LHCN-M2 (cell line): ENCODE measurements at places on chromosomes 3 and 15.

- DNase-seq: no peak
Measured at GRCh38 chr15:36601952-36602351, 22.5 kb downstream of the CDIN1 start.

- no peak for DNase-seq
Measured at GRCh38 chr3:73045391-73045790, 16.1 kb upstream of the EBLN2 start.

DNA sequence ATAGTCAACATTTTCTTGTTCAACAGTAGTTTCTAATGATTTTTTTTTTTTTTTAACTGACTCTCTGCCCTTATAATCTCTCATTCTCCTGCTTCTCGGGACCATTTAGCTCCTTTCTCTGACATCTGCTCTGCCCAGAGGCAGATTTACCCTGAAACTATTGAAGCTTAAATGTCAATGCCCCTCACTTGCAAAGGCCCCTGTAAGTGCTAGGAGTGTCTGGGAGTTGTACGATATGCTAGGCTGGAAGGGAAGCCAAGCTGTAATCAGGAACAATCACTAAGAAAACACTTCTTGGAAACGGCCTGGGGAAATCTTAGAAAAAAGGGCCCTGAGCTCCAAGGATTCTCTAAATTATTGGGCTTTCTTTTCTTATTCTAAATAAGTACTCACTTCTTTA, 5.8 kb upstream of the PLOD2 start:
- DNase-seq: no peak

- DNase-seq: no peak
Measured at GRCh38 chr3:6799264-6799915, 61.5 kb upstream of the GRM7 start.

DNA sequence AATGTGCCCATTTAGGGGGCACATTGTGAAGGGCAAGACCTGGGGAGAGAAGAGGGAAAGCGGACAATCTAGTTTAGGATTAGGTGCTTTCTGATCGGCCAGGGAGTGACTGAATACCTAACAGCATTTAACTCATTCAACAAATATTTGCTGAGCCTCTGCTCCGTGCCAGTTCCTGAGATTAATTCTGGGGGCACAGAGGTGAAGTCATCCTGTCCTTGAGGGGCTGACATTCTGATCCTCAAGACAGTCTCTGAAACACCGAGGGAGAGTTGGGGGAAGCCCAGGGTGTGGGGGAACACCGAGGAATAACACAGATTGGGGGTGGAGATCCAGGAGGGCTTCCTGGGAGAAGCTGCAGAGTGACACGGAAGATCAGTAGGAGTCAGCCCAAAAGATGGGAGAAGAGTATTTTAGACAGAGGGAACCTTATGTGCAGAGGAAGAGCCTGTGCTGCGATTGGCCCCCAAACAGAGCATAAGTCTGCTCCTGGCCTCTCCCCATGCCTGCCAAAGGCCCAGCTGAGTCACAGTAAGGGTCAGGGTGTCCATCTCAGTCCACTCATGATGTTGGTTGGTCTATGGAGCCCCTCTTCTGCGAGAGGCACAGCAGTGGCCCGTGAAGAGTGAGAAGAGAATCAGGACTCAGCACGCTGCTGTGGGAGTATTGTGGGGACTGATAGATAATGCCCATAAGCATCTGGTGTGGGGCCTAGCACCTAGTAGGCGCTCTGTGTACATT, 60.2 kb downstream of the AMOTL2 start:
- DNase-seq: no peak

- DNase-seq: peak; percentile 20
Measured at GRCh38 chr3:144923046-144923775, 951.6 kb downstream of the DIPK2A start.

GRCh38 chr3:173635826-173636225, 238.3 kb downstream of the NLGN1 start:
- DNase-seq: no peak

DNA sequence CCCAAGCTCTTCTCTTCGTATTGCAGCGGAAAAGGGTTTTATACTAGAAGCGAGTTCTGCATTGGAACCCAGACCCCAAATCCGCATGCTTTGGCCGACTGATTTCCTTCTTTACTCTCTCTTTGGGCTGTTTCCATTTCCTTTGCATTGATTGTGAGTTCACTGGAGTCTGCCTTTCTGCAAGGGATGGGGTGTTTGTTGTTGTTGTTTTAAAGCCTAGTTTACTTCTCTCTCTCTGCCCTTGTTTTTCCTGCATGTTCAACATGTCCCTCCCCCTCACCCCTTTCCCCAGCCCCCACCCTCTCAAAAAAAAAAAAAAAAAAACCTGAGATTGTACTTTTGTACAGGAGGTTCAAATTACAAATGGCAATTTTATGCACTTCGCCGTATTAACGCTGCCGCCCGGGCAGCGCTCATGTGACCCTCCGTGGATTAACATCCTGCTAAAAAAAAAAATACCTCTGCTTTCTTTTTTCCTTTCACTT, 2.2 kb downstream of the NR2F2 start:
- DNase-seq: peak; percentile 49

- no peak for DNase-seq
Measured at GRCh38 chr3:189071446-189071845, 100.3 kb upstream of the TPRG1 start.

DNA sequence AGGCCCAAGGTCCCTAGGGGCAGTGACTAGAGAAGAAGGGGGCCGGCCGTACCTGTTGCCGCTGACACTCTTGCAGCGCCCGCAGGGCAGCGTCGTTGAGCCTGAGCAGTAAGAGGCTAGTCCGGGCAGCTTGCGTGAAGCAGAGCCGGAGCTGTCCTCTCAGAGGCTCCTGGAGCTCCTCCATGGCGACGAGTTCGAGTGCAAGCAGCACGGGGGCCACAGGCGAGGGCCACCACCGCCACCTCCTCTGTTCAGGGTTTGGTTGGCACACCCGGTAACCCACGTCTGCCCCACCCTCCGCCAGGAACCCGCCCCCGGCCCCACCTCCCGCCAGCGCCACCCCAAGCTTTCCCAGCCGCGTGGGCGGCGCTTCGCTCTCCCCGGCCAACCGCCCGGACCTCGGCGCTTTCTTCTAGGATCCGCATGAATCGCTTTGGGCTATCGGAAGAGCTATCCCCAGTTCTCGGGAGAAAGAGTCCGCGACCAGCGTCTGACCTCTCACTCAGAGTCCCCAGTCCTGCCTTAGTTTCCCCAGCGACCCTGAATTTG, at the start of gene ELL3:
ELL3 (minus strand) TSS at position 249 of the 549 bp plus-strand sequence; CDS start at position 184, 65 bp downstream.
- DNase-seq: no peak

DNA sequence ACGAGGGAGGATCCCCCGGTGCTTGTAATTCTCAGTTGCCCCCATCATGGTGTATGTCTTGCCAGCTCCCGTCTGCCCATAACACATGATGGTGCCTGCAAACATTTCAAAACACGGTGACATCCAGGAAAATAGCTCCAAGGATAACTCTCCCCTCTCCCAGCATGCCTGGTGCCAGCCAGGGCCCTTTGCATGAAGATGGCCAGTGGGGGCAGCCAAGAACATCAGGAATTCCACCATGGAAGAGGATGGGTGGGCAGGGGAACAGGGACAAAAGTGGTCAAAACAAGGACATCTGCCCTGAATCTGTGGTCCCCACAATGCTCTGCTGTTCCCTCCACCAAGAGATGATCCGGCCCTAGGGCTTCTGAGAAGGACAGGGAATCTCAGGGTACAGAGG, 9.0 kb downstream of the KIF9 start:
- no peak for DNase-seq

DNA sequence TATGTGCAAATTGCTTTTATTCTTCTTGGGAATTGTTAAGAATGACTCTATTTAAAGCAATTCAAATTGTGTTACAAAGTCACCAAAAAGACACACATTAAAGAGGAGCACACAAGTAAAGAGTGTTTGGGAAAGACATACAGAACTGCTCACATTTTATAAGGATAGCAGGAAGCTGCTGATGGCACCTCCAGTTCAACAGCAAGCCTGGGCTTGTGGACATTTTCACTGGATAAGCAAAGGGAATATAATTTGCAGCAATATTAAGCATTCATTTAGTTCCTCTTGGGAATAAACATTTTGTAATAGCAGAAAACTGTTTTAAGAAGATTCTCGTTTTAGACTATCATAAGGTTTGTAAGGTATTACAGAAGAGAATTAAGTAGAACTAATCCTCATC, 1271.9 kb downstream of the ZPLD1 start:
- DNase-seq: no peak

DNA sequence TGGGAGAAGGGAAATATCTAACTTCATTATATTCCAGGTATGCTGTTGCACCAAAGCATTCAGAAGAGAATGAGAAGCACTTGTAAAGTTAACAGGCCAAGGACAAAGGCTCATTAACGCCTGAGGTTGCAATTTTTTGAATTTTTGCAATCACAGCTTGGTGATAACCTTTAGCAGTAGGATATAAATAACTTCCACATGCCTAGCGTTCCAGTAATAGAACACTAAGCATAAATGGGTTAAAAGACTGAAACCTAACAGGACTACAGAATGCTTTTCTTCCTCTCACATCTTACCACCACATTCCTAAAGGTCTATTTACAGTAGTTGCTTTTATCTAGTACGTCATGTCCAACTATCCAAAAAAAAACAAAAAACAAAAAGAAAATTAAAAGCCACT, 57.4 kb upstream of the IMPG2 start:
- peak; percentile 5 for DNase-seq

- DNase-seq: no peak
Measured at GRCh38 chr3:30918761-30919160, 24.3 kb upstream of the GADL1 start.

DNA sequence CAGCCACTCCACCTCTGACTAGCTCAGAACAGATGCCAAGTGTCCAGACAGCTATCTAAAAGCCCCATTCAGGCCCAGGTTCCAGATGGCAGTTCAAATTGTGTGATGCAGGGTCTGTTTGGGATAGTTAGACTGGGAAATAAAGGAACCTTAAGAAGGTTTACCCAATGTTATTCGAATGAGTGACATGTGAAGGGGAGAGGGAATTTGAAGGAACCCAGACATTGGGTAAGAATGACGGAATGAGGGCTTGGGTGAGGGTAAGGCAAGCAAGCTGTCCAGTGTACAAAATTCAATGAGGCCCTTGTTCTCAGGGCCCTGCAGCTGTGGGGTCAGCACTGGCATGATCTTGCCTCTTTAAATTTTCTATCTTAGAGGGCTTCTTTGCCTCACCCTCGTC, 34.1 kb downstream of the ATP13A5 start:
- no peak for DNase-seq

GRCh38 chr3:192915304-192915703, 2.4 kb downstream of the MB21D2 start:
- peak; percentile 60 for DNase-seq
